ENCODE measurements at places on chromosomes 7 and 10.

DNA sequence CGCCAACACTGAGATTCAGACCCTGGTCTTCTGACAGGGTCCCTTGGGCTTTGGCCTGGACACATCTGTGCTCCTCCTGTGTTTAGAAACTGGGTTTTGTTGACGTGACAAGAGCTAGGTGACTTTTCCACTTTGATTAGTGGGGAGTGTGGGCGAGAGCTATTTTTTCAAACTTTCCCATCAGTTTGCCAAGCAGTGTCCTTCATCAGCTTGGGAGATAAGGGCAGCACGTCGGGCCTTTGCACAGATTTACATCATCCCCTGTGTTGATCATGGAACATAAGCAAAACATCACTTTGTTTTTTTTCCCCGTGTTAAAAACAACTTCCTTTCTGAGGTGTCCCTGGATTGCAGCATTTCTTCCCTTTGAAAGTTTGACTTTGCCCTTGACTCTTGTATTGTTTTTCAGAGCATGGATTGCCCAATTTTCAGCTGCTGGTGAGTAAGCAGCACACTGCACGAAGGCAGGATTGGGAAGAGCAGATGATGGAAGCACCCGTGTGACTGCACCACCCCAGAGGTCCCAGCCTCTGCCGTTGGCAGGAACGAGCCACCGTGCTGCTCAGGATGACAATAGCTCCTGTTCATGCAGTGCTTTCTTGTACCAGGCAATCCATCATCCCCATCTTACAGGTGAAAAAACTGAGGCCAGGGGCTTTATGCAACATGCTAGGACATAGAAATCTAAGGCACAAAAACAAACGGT lies 6.4 kb upstream of the IGFBP1 start:
- no peak overlapping the region for H3K27ac ChIP-seq
- no peaks in the 10 kb centered on the region for H3K4me1 ChIP-seq
- no peak for ATAC-seq
- peaks cover 22% of the 10 kb centered on the region for H3K27me3 ChIP-seq
- H3K36me3 ChIP-seq, result no peaks in the 10 kb centered on the region
- H3K4me3 ChIP-seq, result no peak overlapping the region

- no peak overlapping the region for H3K4me3 ChIP-seq
- ATAC-seq, result no peak
- peaks cover 59% of the 10 kb centered on the region for H3K4me1 ChIP-seq
- no peaks in the 10 kb centered on the region for H3K27me3 ChIP-seq
- H3K27ac ChIP-seq, result peak overlapping the region; percentile 94
These were observed 48.8 kb upstream of the SMNDC1 start for GRCh38 chr10:110353244-110354119.

GRCh38 chr7:133365917-133366316 lies 113.0 kb downstream of the EXOC4 start:
- ATAC-seq, result no peak
- peaks cover 32% of the 10 kb centered on the region for H3K36me3 ChIP-seq
- no peaks in the 10 kb centered on the region for H3K27me3 ChIP-seq

GRCh38 chr7:83574616-83575015 lies 74.3 kb downstream of the SEMA3E start:
- no peaks in the 10 kb centered on the region for H3K36me3 ChIP-seq
- no peak overlapping the region for H3K27ac ChIP-seq
- no peak for ATAC-seq
- H3K27me3 ChIP-seq, result no peaks in the 10 kb centered on the region
- no peak overlapping the region for H3K4me3 ChIP-seq
- H3K4me1 ChIP-seq, result no peaks in the 10 kb centered on the region

Measured in stimulated activated memory B cell treated with anti-CD40 and anti-IgM and Interleukin-4, amounts not matched to agents 10 μg/mL and 1 μg/mL and 100 μg/mL, for 72 hours (primary cell).